ENCODE measurements at places on chromosomes 5 and 9. TPM values are rescaled to one million over a fixed set of nuclear protein-coding genes. Genes with fewer than 3 reads are reported as not detected.
A peak's percentile ranks its signal among the peaks of the same experiment; 100 is the strongest.

- no peak overlapping the region for H3K27ac ChIP-seq
- DNase-seq, result no peak
- no peaks in the 10 kb centered on the region for H3K27me3 ChIP-seq
- H3K4me3 ChIP-seq, result no peak overlapping the region
- no peaks in the 10 kb centered on the region for H3K36me3 ChIP-seq
Observed at GRCh38 chr9:80320480-80320879, 748.7 kb downstream of the TLE4 start.

DNA sequence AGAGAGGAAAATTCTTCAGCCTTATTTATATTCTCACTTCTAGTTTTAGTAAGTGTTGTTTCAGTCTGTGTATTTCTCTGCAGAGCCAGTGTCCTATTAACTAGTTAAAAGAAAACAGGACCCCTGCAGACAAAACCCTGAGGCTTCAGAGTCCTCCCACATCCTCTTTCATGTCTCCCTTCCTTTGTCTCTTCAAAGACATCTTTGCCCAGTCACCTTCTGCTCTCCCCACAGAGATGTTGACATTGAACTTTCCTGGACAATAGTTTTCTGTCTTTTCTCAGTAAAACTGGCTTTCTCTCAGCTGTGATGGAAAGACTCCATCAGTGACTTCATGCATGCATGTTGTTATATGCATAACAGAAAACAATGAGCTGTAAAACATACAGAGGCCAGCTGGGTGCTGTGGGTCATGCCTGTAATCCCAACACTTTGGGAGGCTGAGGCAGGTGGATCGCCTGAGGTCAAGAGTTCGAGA, 20.2 kb downstream of the GRAMD2B start:
- no peaks in the 10 kb centered on the region for H3K27me3 ChIP-seq
- no peak overlapping the region for H3K4me3 ChIP-seq
- H3K4me1 ChIP-seq, result peaks cover 48% of the 10 kb centered on the region
- H3K27ac ChIP-seq, result no peak overlapping the region
- no peak for DNase-seq
- no peaks in the 10 kb centered on the region for H3K36me3 ChIP-seq

DNA sequence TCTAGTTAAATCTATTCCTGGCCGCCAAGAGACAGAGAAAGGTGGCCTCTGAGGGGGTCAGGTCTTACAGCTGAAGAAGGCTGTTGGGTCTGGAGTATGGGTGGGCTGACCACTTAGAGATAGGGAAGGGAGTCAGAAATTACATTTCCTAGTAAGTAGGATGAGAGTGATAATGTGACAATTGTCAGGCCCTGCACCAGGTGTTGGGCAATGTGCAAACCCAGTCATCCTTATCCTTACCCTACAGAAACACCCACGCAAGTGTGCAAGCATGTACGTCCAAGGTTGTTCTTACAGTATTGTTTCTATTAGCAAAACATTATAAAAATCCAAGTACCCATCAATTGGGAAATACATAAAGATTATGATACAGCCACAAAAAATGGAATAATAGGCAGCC, 9.5 kb downstream of the SPAAR start:
- no peak overlapping the region for H3K27ac ChIP-seq
- no peak overlapping the region for H3K4me3 ChIP-seq
- DNase-seq, result no peak
- no peaks in the 10 kb centered on the region for H3K36me3 ChIP-seq

DNA sequence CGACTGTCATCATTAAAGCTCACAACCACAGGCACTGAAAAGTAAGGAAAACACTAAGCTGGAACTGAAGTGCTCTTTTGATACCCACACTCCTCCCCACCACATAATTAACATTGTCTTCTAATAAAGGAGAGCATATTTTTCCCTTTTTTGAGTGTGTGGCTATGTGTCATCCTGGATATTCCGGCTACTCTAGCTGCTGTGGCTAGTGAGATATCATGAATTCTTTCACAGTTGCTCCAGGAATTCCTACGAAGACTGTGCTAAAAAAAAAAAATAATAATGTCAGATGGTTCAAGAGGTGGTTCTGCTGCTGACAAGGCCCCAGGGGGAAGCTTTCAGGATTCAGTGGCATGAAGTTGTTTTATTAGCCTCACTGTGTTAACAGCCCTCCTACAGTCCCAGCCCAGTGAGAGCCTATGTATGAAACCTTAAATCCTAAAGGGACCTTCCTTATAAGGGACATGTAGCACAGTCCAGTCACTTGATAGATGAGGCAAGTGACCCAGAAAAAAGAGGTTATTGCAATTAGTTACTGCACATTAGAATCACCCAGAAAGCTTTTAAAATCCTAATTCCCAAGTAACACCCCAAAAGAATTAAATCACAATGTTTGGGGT, 46.6 kb downstream of the TMEM252 start:
- no peak for DNase-seq
- no peak overlapping the region for H3K4me3 ChIP-seq
- no peaks in the 10 kb centered on the region for H3K27me3 ChIP-seq
- H3K4me1 ChIP-seq, result no peaks in the 10 kb centered on the region
- H3K36me3 ChIP-seq, result no peaks in the 10 kb centered on the region

- H3K27ac ChIP-seq, result no peak overlapping the region
- no peaks in the 10 kb centered on the region for H3K36me3 ChIP-seq
- H3K27me3 ChIP-seq, result no peaks in the 10 kb centered on the region
- no peak overlapping the region for H3K4me3 ChIP-seq
- no peaks in the 10 kb centered on the region for H3K4me1 ChIP-seq
Observed at GRCh38 chr9:78606001-78606379, 309.1 kb downstream of the PSAT1 start.

DNA sequence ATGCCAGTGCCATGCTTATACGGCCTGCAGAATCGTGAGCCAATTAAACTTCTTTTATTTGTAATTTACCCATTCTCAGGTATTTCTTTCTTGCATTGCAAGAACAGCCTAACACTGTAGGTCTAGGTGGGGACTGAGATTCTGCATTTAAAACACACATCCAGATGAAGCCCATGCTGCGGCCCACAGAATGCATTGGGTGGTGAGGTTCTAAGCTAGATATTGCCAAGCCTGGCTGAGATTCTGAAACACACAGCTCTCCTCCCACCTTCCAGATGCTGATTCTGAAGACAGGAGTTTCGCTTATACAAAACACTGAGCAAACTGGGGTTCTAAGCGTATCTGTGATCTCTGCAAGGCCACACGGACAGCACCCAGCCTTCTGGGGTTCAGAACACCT, 75.1 kb downstream of the DAPK1 start:
- H3K36me3 ChIP-seq, result no peaks in the 10 kb centered on the region
- no peak for DNase-seq
- H3K27ac ChIP-seq, result no peak overlapping the region
- H3K4me3 ChIP-seq, result no peak overlapping the region
- no peaks in the 10 kb centered on the region for H3K27me3 ChIP-seq

GRCh38 chr9:16719921-16720320, 150.5 kb downstream of the BNC2 start:
- no peak overlapping the region for H3K27ac ChIP-seq
- no peak overlapping the region for H3K4me3 ChIP-seq
- H3K27me3 ChIP-seq, result no peaks in the 10 kb centered on the region

DNA sequence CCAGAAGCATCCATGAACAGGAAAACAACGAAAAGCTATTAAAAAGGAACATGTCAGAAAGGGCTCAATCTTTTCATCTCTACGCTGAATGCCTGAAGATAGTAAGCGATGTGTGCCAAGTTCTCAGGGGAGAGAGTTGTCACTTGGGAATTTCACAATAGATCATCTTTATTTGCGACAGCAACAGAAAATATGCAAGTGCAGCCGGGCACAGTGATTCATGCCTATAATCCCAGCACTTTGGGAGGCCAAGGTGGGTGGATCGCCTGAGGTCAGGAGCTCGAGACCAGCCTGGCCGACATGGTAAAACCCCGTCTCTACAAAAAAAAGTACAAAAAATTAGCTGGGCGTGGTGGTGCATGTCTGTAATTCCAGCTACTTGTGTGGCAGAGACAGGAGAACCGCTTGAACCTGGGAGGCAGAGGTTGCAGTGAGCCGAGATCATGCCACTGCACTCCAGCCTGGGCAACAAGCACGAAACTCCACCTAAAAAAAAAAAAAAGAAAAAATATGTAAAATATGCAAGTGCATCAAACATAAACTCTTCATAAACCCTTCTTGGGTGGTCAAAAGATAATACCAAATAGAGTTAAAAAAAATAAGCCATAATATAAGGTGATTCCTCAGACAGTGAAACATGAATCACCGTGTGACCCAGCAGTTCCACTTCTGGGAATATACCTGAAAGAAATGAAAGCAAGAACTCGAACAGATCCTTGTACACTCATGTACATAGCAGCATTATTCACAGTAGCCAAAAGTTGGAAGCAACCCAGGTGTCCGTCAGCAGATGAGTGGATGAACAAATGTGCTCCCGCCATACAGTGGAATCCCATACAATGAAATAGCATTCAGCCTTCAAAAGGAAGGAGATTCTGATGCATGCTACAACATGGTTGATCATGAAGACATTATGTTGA, 16.2 kb downstream of the SFXN1 start:
- H3K4me3 ChIP-seq, result no peak overlapping the region
- H3K36me3 ChIP-seq, result peaks cover 30% of the 10 kb centered on the region
- DNase-seq, result no peak
- no peaks in the 10 kb centered on the region for H3K4me1 ChIP-seq
- no peak overlapping the region for H3K27ac ChIP-seq

DNA sequence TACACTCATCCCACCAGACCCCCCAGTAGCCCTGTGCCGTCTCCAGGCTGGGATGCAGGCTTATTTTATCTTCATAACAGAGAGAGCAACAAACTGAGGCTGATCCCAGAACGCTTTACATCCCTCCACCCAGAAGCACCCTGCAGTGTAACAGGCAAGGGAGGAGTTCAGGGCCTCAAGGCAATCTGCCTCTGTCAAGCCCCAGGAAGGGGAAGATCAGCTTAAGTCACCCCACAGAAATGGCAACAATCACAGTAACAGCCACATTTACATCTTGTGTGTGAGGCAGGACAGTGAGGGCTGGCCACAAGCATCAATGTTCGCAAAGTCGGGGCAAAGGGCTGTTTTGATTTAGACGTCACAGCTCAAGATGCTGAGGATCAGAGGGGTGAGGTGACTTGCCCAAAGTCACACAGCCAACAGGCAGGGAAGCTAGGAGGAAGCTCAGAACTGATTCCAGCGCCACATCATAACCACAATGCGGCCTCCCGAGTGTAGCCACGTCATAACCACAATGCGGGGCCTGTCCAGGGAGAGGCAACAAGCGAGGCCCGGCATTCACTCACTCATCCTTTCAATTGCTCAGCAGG, 14.4 kb downstream of the STK10 start:
- peak overlapping the region; percentile 71 for H3K27ac ChIP-seq
- H3K27me3 ChIP-seq, result no peaks in the 10 kb centered on the region
- H3K4me3 ChIP-seq, result peak overlapping the region; percentile 79
- peaks cover 11% of the 10 kb centered on the region for H3K36me3 ChIP-seq
- peak; percentile 59 for DNase-seq
- H3K4me1 ChIP-seq, result peaks cover 88% of the 10 kb centered on the region

DNA sequence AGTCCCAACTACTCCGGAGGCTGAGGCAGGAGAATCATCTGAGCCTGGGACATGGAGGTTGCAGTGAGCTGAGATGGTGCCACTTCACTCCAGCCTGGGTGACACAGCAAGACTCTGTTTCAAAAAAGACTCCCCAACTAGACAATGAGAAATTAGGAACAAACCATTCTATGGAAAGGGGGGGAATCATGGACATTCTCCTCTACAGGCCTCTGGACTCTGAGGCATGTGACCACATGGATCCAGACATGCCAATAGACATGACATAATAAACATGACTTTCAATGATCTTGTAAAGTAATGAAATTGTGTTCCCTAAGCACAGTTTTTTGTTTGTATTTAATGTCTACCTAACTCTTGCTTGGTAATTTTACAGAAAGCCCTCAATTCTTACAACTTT, 8.8 kb downstream of the HOMER1 start:
- H3K27me3 ChIP-seq, result no peaks in the 10 kb centered on the region
- H3K27ac ChIP-seq, result no peak overlapping the region
- no peak for DNase-seq
- no peak overlapping the region for H3K4me3 ChIP-seq

GRCh38 chr9:83422527-83422926, 115.7 kb downstream of the FRMD3 start:
- H3K4me3 ChIP-seq, result no peak overlapping the region
- no peak overlapping the region for H3K27ac ChIP-seq
- no peaks in the 10 kb centered on the region for H3K4me1 ChIP-seq
- H3K36me3 ChIP-seq, result no peaks in the 10 kb centered on the region
- no peaks in the 10 kb centered on the region for H3K27me3 ChIP-seq

DNA sequence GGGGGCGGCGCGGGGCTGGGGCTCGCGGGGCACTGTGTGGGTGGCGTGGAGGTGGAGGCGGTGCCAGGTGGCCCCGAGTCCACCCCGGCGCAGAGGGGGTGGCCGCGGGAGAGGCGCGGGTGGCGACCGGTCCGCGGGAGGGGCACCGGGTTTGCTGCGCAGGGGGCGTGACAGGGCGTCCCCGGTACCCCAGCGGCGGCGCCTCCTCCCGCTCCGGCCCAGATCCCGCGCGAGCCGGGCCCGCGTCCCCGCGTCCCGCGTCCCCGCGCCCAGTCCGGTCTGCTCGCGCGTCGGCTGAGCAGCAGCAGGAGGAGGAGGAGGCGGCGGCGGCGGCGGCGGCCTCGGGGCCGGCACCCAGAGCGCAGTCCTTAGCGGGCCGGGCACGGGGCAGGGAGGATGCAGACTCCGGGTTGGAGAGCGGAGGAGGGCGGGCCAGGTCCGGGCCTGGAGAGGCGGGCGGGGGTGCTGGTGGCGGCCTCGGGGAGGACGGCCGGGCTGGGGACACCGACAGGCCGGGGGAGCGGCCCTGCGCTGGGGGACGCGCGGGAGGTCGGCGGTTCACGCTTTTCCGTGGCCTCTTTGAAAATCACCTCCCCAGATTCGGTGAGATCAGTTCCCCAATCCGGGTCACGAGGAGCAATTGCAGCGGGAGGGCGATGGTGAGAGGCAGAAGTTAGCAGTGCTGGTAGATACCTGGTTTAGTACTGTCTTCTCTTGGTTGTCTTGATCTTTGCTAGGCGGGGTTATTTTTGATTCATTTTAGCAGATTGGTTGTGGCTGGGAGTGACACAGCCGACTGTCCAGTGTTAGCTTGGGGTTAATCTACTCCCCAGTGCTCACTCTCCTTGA, 1.7 kb downstream of the TRIO start:
- H3K27me3 ChIP-seq, result peaks cover 4% of the 10 kb centered on the region
- no peaks in the 10 kb centered on the region for H3K36me3 ChIP-seq
- peak; percentile 45 for DNase-seq

- DNase-seq, result no peak
- no peak overlapping the region for H3K27ac ChIP-seq
- H3K4me3 ChIP-seq, result no peak overlapping the region
- no peaks in the 10 kb centered on the region for H3K27me3 ChIP-seq
- no peaks in the 10 kb centered on the region for H3K4me1 ChIP-seq
Observed at GRCh38 chr9:122053064-122053463, 40.0 kb downstream of the TTLL11 start.

GRCh38 chr5:135216471-135217343, 182.3 kb downstream of the MACROH2A1 start:
- no peak overlapping the region for H3K27ac ChIP-seq
- no peaks in the 10 kb centered on the region for H3K36me3 ChIP-seq
- H3K27me3 ChIP-seq, result no peaks in the 10 kb centered on the region
- no peak overlapping the region for H3K4me3 ChIP-seq
- H3K4me1 ChIP-seq, result no peaks in the 10 kb centered on the region

- H3K27me3 ChIP-seq, result no peaks in the 10 kb centered on the region
- H3K27ac ChIP-seq, result peak overlapping the region; percentile 79
- peaks cover 13% of the 10 kb centered on the region for H3K4me1 ChIP-seq
- H3K4me3 ChIP-seq, result no peak overlapping the region
- no peaks in the 10 kb centered on the region for H3K36me3 ChIP-seq
Observed at GRCh38 chr9:133460405-133461175, 812 bp downstream of the CACFD1 start.

The BASP1 gene
- total RNA-seq, result 0.28 TPM

The SLIT3 gene
- total RNA-seq, result 0.49 TPM

The SPINK13 gene
- total RNA-seq, result not detected

The SOX30 gene
- total RNA-seq, result 0.09 TPM
